ENCODE measurements at places on chromosomes 5 and 9.

DNA sequence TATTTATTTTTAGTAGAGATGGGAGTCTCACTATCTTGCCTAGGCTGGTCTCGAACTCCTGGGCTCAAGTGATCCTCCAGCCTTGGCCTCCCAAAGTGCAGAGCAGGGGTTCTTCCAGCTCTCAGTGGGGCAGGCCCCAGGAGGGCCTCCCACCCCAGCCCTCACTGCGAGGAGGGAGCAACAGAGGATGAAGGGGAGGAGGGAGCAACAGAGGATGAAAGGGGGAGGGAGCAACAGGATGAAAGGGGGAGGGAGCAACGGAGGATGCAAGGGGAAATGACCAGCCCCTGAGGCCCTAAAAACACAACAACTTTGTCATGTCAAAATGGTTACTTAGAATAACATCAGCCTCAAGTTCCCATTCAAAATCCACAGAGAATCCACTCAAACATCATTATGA is 10.0 kb downstream of the TRIM14 start:
- DNase-seq: no peak

GRCh38 chr9:118215549-118215948 is 511.3 kb downstream of the TLR4 start:
- no peak for DNase-seq

DNA sequence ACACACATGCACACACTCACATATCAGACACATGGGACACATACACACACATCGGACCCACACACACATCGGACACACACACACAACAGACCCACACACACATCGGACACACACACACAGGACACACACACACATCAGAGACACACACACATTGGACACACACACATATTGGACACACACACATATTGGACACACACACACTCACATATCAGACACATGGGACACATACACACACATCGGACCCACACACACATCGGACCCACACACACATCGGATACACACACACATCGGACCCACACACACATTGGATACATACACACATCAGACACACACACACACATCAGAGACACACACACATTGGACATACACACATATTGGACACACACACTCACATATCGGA is 12.8 kb upstream of the LAMC3 start:
- DNase-seq: no peak

- no peak for DNase-seq
Measured at GRCh38 chr9:122322553-122322952, 48.3 kb upstream of the PTGS1 start.

GRCh38 chr9:101022704-101023103 is 5.8 kb upstream of the PLPPR1 start:
- no peak for DNase-seq

DNA sequence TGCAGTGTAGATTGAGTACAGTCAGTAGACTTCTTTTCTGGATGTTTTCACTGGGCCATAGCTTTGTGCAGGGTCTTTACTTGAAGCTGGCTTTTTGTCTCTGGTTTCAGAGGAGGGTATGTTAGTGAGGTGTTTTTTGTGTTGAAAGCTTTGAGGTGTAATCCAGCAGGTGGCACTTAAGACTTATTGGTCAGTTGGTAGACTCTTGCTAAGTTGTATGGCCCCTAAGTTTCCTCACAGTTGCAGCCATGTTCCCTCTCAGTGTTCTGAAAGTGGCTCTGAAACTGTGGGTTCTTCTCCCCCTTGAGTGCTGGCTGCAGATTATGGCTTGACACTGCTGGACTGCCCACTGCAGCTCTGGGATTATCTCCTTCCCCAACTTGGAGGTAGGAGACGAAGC is 55.7 kb upstream of the SLC44A1 start:
- DNase-seq: no peak

DNA sequence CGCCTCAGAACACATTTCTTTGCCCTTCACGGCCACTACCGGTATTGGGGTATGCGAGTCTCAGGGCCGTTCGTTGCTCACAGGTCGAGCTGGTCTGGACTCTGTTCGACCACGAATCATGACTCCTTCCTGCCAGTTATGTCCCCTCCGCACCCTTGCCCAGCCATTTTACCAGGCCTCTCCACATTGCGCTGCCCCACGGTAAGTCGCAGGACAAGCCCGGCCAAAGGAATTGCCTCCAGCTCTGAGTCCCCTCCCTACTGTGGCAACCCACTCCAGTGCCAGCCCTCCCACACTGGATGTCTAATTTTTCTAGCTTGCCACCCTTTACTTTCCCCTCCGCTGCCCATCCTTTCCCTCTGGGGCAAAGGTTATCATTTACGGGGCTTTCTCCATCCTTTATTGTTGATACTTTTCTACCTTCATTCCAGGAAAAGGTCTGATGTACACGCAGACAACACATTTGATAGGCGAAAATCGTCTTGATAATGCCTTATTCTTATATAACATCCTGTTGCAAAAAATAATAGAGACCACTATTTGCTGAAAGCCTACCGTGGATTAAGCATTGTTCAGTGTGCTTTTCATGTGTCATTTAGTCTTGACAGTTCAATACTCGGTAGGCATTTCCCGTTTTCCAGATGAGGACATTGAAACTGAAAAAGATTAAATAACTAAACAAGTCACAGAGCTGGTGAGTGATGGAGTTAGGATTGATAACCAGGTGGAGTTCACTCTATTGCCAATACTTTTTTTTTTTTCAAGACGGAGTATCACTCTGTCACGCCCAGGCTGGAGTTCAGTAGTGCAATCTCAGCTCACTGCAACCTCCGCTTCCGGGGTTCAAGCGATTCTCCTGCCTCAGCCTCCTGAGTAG is 958 bp upstream of the HSPA5 start:
- peak; percentile 7 for DNase-seq

DNA sequence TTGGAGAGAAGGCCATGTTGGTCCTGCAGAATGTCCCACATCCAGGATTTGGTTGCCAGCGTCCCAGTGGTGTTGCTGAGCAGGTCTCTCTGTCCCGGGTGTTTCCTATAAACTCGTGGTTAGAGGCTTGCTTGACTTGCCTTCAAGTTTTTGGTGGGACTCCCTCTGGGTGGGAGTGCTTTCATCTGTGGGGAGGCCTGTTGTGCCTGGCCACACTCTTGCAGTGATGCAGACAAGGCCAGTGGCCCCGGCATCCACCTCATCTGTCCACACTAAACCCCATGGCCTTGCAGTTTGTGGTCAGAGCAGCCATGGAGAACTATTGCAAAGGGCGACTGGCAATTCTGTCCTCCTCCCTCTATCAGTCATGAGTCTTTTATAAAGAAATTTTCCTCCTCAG is 71.8 kb downstream of the PHF2 start:
- no peak for DNase-seq

DNA sequence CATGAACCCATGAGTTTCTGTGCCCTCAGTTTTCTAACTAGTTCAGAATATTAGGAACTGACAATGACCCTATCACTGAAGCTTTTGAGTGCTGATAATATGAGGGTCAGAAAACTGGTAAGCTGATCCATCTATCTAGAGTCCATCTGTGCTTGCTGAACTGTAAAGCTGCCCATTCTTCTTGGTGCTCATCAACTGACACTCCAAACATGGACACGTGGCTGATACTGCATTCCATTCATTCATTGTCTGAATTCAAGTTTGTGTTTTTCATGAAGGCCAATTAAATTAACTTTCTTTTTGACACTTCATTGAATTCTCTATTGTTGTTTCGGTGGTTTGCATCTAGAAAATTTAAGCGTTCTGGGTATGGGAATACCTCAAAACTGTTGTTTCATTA is 17.6 kb downstream of the NREP start:
- DNase-seq: no peak

DNA sequence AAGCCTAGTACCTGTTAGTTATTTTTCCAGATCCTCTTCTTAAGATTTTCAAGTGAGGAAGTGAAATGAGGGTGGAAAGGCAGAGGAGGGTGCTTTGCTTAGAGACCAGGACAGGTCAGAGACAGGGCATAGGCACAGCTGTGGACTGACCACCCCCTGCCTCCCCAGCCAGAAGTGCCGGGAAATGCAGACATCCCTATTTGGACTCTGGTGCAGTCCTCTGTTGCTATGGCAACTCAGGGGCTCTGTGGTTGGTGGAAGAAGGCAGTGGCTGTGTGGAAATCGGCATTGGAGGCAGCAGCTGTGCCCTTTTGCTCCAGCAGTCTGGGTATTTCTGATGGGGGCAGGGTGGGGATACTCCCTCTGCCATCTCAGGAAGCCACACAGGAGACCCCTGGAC is 43.3 kb upstream of the NDFIP1 start:
- no peak for DNase-seq

GRCh38 chr5:150766251-150766650 is 7.4 kb upstream of the DCTN4 start:
- DNase-seq: no peak

DNA sequence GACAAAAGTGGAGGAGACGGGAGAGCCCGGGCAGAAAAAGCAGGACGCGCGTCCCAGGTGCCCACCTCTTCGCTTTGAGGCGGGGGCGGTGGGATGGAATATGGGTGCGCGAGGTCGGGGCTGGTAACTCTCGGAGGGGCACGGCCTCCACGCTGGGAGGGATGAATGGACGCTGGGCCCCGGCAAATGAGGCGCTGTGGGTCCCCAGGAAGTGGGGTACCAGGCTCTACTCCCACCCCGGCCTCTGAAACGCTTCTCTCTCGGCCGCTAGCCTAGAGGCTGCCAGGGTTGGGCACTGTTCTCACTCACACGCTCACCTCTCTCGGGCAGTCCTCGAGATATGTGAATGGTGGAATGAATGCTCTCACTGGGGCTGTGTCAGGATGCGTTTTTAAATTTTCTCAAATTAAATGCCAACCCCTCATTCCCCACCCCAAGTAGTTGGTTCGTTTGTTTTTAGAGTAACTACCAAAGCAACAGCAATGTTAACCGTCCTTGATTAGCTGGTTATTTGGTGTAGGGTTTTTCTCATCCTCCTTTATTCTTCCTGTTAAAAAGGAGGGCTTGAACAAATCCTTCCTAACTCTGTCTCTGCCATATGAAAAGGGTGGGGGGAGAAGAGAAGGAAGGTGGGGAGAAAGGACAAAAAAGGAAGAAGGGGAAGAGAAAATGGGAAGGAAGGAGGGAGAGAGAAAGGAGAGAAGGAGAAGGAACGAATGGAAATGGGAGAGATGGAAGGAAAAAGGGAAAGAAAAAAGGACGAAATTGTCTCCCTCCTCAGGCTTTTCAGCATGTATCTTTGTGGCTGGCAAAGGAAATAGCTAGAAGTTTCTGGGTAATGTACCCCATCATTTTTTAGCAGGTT is 1.3 kb upstream of the EBF1 start:
- DNase-seq: no peak

DNA sequence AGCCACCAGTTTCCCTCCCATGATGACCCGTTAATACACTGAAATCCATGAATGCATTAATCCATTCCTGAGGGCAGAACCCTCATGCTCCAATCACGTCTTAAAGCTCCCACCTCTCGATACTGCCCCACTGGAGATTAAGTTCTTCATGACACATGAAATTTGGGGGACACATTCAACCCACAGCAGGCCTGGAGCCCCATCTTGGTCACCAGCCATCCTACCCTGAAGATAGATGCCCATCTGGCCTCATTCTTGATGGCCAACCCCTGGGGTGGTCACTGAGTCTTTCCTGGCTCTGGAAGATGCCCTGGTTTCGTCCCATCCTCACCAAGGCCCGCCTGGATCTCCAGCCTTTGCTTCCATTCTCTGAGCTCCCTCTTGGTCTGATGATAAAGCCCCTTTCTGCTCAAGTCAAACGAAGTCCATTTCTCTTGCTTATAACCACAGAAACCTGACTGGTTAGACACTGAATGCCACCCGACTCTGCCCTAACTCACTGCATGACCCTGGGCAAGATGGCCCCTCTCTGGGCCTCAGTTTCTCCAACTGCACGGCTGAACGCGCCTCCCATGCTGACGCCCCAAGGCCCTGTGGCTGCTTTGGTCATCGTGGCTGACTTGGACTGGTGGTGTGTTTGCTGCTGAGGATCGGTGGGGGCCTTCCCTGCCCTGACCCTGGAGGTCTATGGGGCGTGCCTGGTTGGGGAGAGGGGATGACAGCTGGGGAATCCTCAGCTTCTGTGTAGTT is 138.4 kb upstream of the IER5L start:
- no peak for DNase-seq

DNA sequence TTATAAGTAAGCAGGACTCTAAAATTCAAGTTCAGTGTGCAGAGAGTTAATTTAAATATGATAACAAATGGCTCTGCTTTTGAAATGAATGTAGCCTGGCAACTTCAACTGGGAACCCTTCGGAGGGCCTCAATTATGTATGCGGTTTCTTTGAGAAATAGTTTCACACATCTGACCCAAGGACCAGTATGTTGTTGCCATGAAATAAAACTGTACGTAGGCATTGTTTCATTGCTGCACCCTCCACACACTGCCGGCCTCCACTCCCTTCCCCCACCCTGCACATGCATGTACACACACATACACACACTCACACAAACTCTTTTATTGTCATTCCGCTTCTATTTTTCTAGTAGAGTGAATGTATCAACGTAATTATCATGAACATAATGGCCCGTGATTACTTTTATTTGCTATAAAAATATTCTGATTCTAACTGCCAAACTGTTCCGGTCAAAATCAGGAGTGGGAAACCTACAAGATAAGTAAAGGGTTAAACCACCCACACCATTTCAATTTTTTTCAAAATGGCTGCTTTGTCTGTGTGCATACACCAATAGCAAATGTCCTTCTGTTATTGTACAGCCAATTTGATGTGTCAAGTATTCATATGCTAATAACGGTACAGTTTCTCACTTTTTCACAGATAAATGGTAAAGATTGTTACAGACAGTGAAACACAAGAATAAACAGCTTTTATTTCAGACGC is 215.5 kb upstream of the TMEM161B start:
- DNase-seq: no peak

- no peak for DNase-seq
Measured at GRCh38 chr5:74596927-74597326, 43.6 kb downstream of the ENC1 start.

GRCh38 chr9:3896576-3896975 is 370.8 kb upstream of the RFX3 start:
- DNase-seq: no peak

- no peak for DNase-seq
Measured at GRCh38 chr5:79236362-79236969, 535 bp downstream of the JMY start.

DNA sequence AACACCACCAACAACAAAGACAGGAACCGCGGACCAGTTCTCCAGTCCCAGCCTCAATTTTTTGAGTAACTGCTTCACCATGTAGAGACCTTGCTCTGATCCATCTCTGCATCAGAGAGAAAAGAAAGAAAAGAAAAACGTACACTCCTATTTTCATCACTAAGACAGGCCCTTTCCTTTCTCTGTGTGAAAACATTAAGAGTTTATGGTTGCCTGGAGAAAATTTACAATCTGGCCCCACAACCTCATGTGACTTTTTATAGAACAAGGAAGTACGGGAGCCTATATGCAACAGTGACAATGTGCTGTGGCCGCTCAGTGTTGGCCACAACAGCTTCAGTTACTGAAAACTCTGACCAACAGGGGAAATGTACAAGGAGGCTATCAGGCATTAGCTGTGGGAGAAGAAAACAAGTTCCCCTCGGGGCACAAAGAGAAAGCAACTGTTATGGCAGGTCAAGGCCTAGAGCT is 272.9 kb upstream of the PTGER4 start:
- DNase-seq: no peak

- no peak for DNase-seq
Measured at GRCh38 chr9:136861874-136862457, 4.1 kb downstream of the EDF1 start.
